Activated CD4-positive, alpha-beta T cell treated with anti-CD3 and anti-CD28 coated beads for 36 hours (primary cell): ENCODE measurements at places on chromosomes 16 and 17. TPM values are rescaled to one million over a fixed set of nuclear protein-coding genes. Genes with fewer than 3 reads are reported as not detected.

Gene RNF112
- 0.26 TPM for total RNA-seq

Gene CDH15
- not detected for total RNA-seq

Gene PSMD3
- 146 TPM for total RNA-seq

Gene TSPOAP1
- 11.8 TPM for total RNA-seq

Gene ACOX1
- 33.1 TPM for total RNA-seq

Gene HOXB3
- total RNA-seq, result 1.2 TPM

Gene HSD17B2
- total RNA-seq, result not detected

Gene P2RX5
- total RNA-seq, result 69.7 TPM

Gene SNX11
- 21.4 TPM for total RNA-seq

Gene CPHXL
- total RNA-seq, result not detected

Gene CD300A
- 5.8 TPM for total RNA-seq

Gene TBC1D3B
- 2.0 TPM for total RNA-seq

Gene C17orf107
- 2.6 TPM for total RNA-seq

Gene CLEC18A
- total RNA-seq, result 0.32 TPM

Gene GRAP
- total RNA-seq, result 11.2 TPM

Gene MT1F
- total RNA-seq, result 7.0 TPM

Gene SLFN11
- 67.9 TPM for total RNA-seq

Gene TBC1D3D
- total RNA-seq, result 6.4 TPM

Gene RASL10B
- 4.0 TPM for total RNA-seq

Gene RGS9
- 1.6 TPM for total RNA-seq

Gene CTRB1
- total RNA-seq, result not detected

Gene ASIC2
- total RNA-seq, result not detected

Gene CCL3
- total RNA-seq, result 287 TPM
